ENCODE measurements at places on chromosomes 2 and 18.
A peak's percentile ranks its signal among the peaks of the same experiment; 100 is the strongest.

DNA sequence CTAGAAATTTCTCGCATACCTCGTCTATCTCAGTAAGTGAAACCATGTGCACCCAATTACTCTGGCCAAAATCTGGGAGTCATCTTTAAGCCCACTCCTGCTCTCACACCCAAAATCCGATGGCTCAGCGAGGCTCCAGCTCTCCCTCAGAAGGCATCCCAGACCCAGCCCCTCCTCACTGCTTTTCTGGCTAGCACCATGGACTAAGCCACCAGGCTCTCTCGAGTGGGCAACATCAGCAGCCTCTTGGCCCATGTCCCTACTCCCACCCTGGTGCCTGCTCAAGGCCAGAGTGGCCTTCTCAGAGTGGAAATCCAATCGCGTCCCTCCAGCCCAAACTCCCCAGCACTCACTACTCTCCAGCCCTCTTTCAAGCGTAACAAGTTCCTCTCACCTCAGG is 27.2 kb downstream of the TNS1 start:
- no peak for DNase-seq

- DNase-seq, result no peak
These were observed 101.6 kb upstream of the COPS8 start for GRCh38 chr2:236984046-236984445.

DNA sequence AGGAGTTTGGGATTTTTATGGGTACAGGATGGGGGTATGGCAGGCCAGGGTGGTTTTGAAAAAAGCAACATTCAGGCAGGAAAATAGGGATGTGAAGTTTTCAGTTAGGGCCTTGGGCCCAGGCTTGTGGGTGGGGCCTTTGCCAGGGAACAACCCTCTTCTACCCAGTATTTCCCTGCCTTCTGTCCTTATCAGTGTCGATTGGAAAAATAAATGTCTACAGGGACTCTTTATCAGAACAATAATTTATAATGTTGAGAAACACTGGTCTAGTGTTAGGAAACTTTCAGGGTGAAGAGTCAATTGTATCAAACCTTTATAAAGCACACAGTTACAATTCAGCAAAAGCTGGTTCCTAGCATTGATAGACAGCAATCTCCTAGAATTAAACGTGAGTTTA is 214.1 kb upstream of the NABP1 start:
- DNase-seq, result no peak

- peak; percentile 58 for DNase-seq
These were observed 761.8 kb upstream of the ACVR2A start for GRCh38 chr2:147082850-147083522.

DNA sequence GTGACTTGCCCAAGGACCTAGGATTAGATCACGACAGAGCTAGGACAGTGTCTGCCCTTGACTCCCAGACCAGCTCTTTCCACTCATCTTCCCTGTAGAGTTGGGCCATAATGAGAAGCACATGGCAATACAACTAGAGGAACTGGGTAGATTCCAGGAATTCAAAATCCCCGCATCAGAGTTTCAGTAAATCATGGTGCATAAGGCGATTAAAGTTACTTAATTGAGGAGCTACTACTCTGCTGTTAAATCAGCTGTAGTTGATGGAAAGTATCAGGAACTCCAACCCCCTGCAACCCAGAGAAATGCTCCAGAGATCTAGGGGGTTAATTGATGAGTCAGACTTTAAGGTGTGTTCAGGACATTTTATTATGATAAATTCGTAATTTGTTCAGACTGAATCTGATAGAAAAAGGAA is 5.7 kb downstream of the ANTXR1 start:
- DNase-seq, result no peak

- DNase-seq, result no peak
These were observed 19.1 kb downstream of the IAH1 start for GRCh38 chr2:9493478-9493877.

DNA sequence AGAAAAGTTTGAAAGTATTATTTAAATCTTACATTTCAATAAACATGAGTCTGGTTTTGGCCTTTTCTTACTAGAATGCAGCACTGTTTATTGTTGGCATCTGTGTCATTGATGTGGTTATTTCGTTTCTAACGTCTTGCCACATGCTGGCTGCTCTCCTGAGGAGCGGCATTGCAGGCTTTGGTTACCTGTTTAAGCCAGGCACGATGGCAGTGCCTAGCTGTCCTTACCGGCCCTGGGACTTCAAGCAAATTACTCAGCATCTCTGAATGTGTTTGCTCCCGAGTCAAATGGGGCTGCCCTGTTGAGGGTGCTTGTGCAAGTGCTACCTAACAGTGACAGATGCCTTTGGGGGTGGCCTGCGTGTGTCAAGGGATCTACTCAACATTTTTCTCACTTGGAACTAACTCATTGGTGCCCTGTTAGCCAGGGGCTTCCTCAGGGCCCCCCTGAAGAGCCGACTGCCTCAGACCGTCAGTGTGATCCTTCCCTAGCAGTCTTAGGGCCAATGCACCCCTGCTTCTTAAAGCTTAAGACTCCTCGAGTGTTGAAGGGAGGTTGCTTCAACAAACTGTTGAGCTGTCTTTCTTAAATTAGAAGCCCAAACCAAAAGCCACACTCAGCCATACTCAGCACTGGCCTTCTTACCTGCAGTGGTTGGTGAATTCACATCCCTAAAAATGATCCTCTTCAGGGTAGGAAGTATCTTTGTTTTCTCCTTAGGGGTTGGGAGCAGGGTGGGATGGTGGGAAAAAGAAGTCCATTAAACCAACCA is 151.5 kb downstream of the NCK2 start:
- DNase-seq, result no peak

Data from mammary epithelial cell (primary cell).